ENCODE measurements at places on chromosomes 2 and 18.

DNA sequence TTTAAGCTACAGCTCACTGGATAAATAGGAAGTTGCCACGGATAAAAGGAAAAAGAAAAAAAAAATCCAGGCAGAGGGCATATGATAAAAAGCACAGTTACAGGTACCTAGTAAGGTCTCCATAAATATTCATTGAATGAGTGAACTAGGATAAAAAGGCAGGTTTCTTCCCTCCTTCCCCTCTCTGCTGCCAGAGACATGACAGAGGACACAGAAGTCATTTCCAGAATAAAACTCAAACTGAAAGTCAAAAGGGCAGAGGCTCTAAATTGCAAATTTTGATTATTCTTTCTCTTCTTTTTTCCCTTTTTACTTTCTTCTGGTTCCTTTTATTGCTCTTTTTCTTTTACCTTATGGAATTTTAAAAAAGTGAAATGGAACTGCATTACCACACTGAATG, 7.7 kb downstream of the CD302 start:
- no peak for DNase-seq

- peak; percentile 16 for DNase-seq
These were observed 77.4 kb downstream of the DYSF start for GRCh38 chr2:71530641-71531332.

DNA sequence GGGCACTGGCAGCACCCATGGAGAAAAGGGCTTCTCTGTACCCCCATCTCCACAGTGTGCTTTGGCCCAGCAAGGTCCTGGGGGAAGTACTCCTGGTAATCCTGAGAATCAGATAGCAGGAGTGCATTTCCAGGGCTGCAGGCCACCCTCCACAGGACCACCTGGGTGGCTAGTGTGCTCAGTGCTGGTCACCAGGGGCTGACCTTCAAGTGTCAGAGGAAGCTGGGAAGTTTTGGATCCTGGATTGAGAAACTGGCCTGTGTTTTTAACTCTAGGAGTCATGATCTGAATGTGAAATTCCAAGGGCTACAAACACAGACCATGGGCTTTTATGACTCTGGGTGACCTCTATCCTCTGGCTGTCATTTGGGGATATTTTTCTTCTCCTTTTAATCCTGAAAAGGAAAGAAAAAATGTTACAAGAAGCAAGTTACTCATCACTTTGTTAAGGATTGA, 9.3 kb downstream of the RHOB start:
- no peak for DNase-seq

GRCh38 chr2:174873471-174873870, 109.2 kb upstream of the CHRNA1 start:
- DNase-seq, result no peak

DNA sequence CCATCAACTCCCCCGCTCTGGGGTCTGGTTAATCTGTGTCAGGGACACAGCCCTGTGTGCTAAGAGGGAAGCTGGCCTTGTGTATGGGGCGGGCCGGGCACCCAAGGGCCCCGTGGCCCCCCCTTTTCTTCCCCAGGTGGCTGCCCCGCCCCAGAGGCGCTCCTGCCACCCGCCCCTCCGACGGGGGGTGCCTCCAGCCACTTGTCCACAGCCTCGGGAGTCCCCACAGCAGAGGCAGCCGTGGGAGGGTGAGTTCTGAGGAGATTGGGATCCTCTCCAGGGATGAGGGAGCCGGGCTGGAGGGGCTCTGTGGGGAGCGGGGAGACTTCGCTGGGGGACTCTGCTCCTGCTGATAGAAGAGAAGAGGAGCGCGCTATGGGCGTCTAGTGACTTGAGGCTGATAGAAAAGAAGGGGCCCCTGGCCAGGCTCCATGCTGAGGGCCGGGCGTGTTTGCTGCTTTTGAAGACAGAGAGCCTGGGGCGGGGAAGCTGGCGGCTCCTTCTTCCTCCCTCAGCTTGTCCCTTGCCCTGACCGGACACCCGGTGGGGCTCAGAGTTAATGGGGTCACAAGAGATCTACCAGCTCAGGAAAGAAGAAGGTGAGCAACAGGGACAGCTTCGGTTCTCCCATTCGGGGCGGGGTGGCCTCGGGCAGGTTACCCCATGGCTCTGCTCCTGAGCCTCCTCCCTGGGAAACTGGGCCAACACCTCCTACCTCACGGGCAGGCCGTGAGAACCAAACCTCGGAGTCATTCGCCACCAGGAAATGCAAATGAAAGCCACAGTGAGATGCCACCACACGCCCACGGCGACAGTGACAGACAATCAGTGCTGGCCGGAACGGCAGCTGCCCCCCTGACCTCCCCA, 89.4 kb upstream of the TAF1B start:
- DNase-seq, result peak; percentile 54

- no peak for DNase-seq
These were observed 274.7 kb upstream of the SIX2 start for GRCh38 chr2:45283764-45284620.

- DNase-seq, result no peak
These were observed 171.0 kb upstream of the REV1 start for GRCh38 chr2:99660616-99661406.

DNA sequence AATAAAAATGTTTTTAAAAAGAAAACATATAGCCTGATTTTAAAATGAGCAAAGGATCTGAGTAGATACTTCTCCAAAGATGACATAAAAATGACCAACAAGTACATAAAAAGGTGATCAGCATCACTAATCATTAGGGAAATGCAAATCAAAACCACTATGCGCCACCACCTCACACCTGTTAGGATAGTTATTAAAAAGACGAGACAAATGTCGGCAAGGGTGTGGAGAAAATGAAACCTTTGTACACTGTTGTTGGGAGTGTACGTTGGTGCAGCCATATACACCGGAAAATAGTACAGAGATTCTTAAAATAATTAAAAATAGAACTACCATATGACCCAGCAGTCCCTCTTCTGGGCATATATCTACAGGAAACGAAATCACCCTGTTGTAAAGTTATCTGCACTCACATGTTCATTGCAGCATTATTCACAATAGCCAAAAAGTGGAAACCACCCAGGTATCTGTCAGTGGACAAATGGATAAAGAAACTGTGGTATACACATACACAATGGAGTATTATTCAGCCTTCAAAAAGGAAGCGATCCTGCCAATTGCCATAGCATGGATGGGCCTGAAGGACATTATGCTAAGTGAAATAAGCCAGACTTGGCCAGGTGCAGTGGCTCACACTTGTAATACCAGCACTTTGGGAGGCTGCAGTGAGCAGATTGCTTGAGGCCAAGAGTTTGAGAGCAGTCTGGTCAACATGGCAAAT, 91.6 kb downstream of the PRKRA start:
- no peak for DNase-seq

DNA sequence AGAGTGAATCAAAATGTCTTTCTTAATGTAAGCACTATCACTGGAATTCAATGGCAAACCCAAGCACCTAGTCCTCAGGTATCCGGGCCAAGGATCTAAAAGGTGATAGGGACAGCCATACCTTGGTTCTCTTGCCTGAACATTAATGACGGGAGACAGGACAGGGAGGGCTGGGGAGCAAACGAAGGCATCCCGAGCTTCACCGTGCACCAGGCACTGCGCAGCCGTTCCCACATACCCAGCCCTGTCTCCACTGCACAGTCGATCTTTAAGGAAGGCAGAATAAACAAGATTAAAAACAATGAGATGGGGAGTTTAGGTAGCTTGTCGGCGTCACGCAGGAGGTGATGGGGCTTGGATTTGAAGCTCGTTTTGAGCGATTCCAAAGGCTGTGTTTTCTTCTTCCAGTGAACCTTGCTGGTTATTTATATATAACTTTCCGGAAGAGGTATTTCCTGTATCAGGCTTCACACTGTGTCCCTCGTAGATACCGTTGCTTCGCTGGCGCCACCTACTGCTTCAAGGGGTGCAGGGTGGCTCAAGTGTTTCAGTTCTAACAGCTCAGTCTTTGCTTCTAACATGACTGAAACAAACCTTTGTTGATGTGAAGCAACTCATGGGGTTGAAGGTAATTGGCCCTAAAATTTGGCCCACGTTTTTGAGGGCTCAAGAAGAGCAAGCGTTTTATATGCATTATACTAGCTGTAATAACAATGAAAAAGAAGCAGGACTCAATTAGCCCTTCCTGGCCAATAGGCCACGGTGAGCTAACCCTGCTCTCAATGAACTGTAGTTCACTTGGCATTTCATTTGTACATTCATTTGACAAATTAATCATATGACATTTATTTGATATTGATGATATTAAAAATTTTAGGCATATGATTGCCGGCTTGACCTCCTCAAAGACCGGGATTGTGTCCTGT, 77.4 kb downstream of the DCDC2C start:
- DNase-seq, result peak; percentile 46

GRCh38 chr2:57886161-57886786, 160.3 kb upstream of the VRK2 start:
- DNase-seq, result no peak

- DNase-seq, result no peak
These were observed 323.6 kb upstream of the HS6ST1 start for GRCh38 chr2:128642316-128642715.

DNA sequence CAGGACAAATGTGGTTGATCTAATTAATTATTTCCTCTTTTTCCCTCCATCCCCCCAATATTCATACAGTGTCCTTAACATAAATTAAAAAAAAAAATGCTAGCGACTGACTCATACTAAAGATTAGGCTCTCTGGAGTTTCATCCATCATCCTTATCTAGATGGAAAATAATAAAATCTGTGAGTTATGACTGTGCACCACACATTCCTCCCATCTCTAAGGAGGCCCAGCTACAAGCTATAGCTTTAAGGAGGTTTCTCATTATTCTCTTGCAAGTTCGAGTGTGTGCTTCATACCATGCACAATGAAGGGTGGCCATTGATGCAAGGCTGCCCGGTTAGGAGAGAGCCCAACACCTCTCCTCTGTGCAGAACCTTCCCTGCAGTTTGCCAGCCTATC, 77.3 kb downstream of the XDH start:
- DNase-seq, result no peak

DNA sequence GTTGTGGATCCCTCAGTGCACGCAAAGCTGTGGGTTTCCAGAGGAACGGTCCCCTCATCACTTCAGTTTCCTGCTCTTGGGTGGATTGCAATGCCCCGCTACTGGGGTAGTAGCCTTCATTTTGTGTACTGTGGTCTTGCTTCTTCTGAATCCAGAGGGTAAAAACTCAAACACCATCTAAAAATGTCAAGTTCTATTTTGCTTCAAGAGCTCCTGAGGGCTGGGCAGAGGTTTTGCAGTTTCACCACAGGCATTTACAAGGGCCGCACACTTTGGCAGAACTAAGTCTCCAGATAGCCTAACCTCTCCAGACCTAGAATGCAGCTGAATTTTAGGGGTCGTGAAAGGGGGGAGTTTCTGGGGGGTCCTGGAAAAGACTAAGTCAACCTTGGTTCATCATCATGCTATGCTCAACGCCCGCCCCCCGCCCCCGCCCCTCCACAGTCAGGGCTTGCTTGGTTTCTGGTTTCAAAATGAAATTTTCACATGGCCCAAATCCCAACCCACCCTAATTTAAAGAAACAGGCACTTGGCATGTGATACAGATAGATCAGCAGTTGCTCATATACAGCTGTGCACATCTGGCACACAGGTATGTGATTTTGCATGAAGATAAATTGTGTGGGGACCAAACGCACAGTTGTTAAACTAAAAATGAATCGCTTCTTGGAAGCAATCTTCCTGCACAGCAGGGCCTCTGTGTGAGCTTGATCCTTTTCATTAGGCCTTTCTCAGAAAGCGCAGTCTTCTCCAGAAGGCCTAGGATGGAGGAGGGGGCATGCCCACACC, 329.6 kb downstream of the OSR1 start:
- no peak for DNase-seq

DNA sequence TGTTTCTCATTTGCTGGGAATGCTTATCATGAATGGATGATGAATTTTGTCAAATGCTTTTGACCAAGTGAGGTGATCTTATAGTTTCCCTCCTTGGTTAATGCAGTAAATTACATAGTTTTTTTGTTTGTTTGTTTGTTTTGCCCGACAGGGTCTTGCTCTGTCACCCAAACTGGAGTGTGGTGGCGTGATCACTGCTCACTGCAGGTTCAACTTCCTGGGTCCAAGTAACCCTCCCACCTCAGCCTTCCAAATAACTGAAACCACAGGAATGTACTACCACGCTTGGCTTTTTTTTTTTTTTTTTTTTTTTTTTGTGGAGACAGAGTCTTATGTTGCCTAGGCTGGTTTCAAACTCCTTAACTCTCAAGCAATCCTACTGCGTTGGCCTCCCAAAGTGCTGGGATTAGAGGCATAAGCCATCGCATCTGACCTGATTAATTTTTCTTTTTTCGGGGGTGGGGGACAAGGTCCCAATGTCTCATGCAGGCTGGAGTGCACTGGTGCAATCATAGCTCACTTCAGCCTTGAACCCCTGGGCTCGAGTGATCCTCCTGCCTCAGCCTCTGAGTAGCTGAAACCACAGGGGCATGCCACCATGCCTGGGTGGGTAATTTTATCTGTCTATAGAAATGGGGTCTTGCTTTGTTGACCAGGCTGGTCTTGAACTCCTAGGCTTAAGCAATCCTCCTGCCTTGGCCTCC, 48.6 kb downstream of the SMAD2 start:
- no peak for DNase-seq

- DNase-seq, result no peak
These were observed 104.0 kb downstream of the DYSF start for GRCh38 chr2:71557321-71557720.

DNA sequence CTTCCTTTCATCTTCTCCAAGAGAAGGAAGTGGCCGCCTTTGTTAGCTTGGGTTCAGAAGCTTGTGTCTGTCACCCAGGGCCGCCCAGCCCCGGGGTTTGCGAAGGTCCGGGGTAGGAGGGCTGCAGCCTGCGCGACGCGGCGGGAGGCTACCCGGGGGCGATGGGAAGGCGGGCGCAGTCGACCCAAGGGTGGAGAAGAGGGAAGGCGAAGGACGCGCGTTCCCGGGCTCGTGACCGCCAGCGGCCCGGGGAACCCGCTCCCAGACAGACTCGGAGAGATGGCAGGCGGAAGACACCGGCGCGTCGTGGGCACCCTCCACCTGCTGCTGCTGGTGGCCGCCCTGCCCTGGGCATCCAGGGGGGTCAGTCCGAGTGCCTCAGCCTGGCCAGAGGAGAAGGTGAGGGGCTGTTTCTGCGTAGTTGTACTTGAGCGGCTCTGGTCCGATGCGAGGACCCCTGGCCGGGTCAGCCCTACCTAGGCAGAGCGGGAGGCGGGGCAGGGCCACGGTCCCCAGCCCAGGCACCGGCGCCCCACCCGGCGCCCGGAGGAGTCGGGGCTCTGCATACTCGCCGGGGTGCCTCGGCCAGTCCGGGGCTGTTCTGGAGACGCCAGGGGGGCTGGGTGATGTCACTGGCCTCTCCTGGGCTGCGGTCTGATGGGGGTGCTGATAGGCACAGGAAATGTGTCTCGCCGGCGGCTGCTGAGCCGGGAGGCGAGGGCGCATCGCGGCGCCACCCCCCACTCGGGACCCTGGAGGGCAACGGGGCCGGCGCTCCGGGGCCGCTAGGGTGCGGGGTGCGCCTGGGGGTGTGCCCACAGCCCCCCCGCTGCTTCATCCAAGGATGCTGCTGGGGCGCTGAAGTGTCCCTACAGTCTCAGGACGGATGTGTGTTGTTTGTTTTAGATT, at the start of gene QPCT:
Gene QPCT, plus strand, starts transcription at position 178 of the 909 bp plus-strand sequence. Its CDS starts 102 bp downstream, at position 280.
- peak; percentile 87 for DNase-seq

DNA sequence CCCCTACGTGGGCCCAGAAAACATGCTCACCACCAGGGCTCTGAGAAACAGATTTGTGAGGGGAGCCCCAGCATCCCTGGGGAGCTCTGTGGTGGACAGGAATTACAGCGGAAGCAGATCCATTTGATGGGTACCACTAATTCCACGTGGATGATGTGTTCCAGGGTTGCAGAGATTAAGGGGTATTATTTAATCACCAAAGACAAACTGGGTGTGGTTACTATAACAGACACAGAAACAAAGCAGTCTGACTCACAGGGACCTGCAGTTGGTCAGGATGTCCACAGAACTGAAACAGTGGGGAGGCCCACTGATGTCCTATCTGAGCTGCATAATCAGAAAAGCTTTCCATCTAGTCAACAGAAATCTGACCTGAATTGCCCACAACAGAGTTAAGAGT, 65.8 kb downstream of the PSMG2 start:
- DNase-seq, result no peak
